Stomach (tissue), 19 donors: ENCODE measurements at places on chromosomes 4 and X. TPM values are rescaled to one million over a fixed set of nuclear protein-coding genes. Genes with fewer than 3 reads are reported as not detected.

Gene CCDC158
- total RNA-seq: 0.73 TPM

Gene KIAA1210
- total RNA-seq: 44.3 TPM

- H3K27ac ChIP-seq: no peak overlapping the region
- no peaks in the 10 kb centered on the region for H3K36me3 ChIP-seq
- no peaks in the 10 kb centered on the region for H3K4me1 ChIP-seq
- H3K4me3 ChIP-seq: peak overlapping the region; percentile 23
- no peaks in the 10 kb centered on the region for H3K27me3 ChIP-seq
These were observed 1276.1 kb downstream of the PCDH7 start for GRCh38 chr4:31995943-31996901.

Gene CSN1S1
- total RNA-seq: not detected

Gene MCUB
- total RNA-seq: 12.3 TPM

Gene RHOH
- 3.9 TPM for total RNA-seq

- peak; percentile 51 for DNase-seq
- H3K36me3 ChIP-seq: no peaks in the 10 kb centered on the region
- H3K4me3 ChIP-seq: no peak overlapping the region
- no peaks in the 10 kb centered on the region for H3K4me1 ChIP-seq
These were observed 6.9 kb downstream of the L1CAM start for GRCh38 chrX:153878969-153879653.

DNA sequence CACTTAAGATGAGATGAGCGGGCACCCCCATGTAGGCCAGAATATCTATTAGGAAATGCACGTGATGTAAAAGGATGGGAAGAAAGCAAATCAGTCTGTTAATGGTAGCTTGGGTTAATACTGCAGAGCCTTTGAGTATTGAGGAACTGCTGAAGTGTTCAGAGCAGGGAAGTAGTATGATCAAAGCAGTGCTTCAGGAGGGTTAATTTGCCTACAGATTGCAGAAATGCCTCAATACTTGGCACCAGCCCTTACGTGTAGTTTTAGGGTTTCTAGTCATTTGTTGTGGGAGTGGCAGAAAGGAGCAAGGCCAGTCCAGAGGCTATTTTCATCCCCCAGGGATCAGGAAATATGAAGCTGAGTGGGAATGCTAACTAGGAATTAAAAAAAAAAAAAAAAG is 19.7 kb downstream of the ZFX start:
- H3K4me3 ChIP-seq: no peak overlapping the region
- DNase-seq: no peak
- no peaks in the 10 kb centered on the region for H3K27me3 ChIP-seq
- peaks cover 4% of the 10 kb centered on the region for H3K4me1 ChIP-seq
- H3K36me3 ChIP-seq: peaks cover 18% of the 10 kb centered on the region

Gene CCSER1
- total RNA-seq: 149 TPM

DNA sequence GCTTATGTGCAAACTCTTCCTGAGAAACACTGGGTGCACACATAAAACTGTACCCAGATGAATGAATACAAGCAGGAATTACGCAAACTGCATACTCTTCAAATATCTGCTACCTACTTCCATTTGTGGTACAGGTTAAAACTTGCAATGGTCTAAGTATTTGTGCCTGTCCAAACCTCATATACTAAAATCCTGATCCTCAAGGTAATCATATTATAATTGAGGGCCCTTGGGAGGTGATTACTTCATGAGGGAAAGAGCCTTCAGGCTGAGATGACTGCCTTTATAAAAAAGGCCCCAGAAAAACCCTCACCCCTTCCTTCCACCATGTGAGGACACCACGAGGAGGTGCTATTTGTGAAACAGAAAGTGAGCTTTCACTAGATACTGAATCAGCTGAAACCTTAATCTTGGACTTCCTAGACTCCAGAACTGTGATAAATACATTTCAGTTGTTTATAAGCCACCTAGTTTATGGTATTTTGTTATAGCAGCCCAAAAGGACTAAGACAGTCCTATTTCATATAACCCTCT is 1977.2 kb downstream of the PCDH7 start:
- no peaks in the 10 kb centered on the region for H3K27me3 ChIP-seq
- H3K27ac ChIP-seq: no peak overlapping the region
- no peaks in the 10 kb centered on the region for H3K4me1 ChIP-seq
- H3K36me3 ChIP-seq: no peaks in the 10 kb centered on the region
- no peak for DNase-seq

Gene MUC7
- not detected for total RNA-seq

Gene RAB28
- total RNA-seq: 24.8 TPM

DNA sequence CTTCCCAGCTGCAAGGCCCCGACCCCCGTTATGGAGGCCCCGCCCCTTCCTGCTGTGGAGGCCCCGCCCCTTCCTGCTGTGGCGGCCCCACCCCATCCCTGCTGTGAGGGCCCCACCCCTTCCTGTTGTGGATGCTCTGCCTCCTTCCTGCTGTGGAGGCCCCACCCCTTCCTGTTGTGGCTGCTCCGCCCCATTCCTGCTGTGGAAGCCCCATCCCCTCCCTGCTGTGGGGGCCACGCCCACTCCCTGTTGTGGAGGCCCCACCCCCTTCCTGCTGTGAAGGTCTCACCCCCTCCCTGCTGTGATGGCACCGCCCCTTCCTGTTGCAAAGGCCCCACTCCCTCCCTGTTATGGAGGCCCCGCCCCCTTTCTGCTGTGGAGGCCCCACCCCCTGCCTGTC is 104.9 kb upstream of the PSAPL1 start:
- H3K36me3 ChIP-seq: no peaks in the 10 kb centered on the region
- no peak overlapping the region for H3K27ac ChIP-seq
- no peak overlapping the region for H3K4me3 ChIP-seq
- H3K4me1 ChIP-seq: no peaks in the 10 kb centered on the region
- DNase-seq: no peak

GRCh38 chrX:155259752-155260151 is 4.5 kb downstream of the RAB39B start:
- no peak overlapping the region for H3K27ac ChIP-seq
- H3K4me3 ChIP-seq: no peak overlapping the region
- no peaks in the 10 kb centered on the region for H3K4me1 ChIP-seq
- no peaks in the 10 kb centered on the region for H3K36me3 ChIP-seq
- no peak for DNase-seq

DNA sequence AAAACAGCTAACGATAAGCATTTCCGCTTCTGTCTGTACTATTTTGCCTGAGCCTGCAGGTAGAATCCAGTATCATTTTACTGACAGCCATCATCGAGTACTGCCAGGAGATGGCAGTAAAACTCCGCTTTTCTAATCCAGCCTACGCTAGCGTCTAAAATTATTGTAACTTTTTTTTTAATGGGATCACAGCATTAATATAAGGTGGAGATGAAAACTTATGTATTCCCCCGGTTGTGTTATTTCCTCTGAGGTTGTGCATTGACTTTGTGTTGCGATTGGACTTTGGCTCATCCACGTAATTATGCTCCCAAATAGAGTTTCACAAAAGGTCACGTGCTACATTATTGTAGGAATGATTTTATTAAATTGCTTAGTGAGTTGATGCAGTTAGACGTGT is 248.1 kb downstream of the C4orf33 start:
- H3K4me3 ChIP-seq: no peak overlapping the region
- H3K36me3 ChIP-seq: no peaks in the 10 kb centered on the region
- no peaks in the 10 kb centered on the region for H3K27me3 ChIP-seq
- H3K27ac ChIP-seq: no peak overlapping the region
- no peaks in the 10 kb centered on the region for H3K4me1 ChIP-seq

Gene POLN
- total RNA-seq: 5.1 TPM

- no peak overlapping the region for H3K27ac ChIP-seq
- H3K27me3 ChIP-seq: no peaks in the 10 kb centered on the region
- H3K4me1 ChIP-seq: no peaks in the 10 kb centered on the region
- H3K36me3 ChIP-seq: no peaks in the 10 kb centered on the region
- no peak overlapping the region for H3K4me3 ChIP-seq
- DNase-seq: no peak
These were observed 2522.1 kb downstream of the ARAP2 start for GRCh38 chr4:33722254-33722653.

- H3K36me3 ChIP-seq: no peaks in the 10 kb centered on the region
- H3K4me1 ChIP-seq: no peaks in the 10 kb centered on the region
- no peaks in the 10 kb centered on the region for H3K27me3 ChIP-seq
- no peak overlapping the region for H3K4me3 ChIP-seq
- DNase-seq: no peak
These were observed 64.4 kb downstream of the TBC1D19 start for GRCh38 chr4:26648260-26648659.

Gene PDLIM3
- 755 TPM for total RNA-seq

GRCh38 chr4:132026166-132026565 is 1122.9 kb upstream of the PCDH10 start:
- H3K36me3 ChIP-seq: no peaks in the 10 kb centered on the region
- no peaks in the 10 kb centered on the region for H3K27me3 ChIP-seq
- H3K27ac ChIP-seq: no peak overlapping the region
- H3K4me1 ChIP-seq: no peaks in the 10 kb centered on the region

Gene ACOX3
- 27.7 TPM for total RNA-seq

DNA sequence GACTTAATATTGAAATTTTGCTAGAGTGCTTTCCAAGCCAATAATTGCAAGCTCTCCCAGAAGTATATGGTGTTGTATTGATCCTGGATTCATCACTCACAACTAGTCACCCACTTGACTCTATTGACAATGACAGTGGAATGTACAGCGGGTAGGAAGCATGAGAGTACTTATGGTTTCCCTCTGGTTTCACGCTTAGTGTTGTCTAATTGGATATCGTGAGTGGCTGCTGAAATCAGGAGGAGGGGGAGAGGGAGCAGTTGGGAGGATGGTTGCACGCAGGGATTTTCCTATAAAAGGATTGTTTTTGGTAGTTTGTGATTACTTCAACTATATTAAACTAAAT is 1819.5 kb upstream of the TENM3 start:
- H3K4me1 ChIP-seq: no peaks in the 10 kb centered on the region
- DNase-seq: no peak
- H3K27me3 ChIP-seq: no peaks in the 10 kb centered on the region
- no peak overlapping the region for H3K27ac ChIP-seq
- no peaks in the 10 kb centered on the region for H3K36me3 ChIP-seq

DNA sequence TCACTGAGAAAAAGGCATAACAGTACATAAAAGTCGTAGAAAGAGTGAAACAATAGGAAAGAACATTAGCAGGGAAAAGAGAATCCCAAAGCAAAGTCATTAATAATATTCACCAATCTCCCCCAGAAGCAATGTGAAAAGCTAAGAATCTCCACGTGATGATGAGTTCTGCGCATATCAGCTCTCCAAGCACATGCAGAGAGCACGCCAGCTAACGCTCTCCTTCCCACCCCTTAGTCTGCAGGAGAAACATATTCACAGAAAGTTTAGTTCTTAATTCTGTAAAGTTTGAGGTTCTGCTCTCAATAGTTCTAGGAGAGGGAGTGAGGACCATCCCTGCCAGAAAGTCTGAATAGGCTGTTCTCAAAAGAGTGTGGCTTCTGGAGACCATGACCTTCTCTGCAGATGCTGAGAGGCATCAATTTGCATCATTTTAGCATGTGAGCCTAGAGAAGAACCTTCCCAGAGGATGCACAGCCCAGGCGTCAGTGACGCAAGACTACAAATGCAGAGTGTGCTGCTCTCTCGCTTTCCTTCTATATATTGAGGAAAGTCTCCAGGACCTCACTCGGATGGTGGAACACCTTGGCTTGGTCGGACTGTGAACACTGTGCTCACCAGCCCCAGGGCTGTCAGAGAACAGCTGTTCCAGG is 51.3 kb upstream of the AFAP1 start:
- no peaks in the 10 kb centered on the region for H3K27me3 ChIP-seq
- H3K36me3 ChIP-seq: no peaks in the 10 kb centered on the region
- peaks cover 4% of the 10 kb centered on the region for H3K4me1 ChIP-seq
- no peak overlapping the region for H3K27ac ChIP-seq
- no peak for DNase-seq

Gene BRS3
- not detected for total RNA-seq

DNA sequence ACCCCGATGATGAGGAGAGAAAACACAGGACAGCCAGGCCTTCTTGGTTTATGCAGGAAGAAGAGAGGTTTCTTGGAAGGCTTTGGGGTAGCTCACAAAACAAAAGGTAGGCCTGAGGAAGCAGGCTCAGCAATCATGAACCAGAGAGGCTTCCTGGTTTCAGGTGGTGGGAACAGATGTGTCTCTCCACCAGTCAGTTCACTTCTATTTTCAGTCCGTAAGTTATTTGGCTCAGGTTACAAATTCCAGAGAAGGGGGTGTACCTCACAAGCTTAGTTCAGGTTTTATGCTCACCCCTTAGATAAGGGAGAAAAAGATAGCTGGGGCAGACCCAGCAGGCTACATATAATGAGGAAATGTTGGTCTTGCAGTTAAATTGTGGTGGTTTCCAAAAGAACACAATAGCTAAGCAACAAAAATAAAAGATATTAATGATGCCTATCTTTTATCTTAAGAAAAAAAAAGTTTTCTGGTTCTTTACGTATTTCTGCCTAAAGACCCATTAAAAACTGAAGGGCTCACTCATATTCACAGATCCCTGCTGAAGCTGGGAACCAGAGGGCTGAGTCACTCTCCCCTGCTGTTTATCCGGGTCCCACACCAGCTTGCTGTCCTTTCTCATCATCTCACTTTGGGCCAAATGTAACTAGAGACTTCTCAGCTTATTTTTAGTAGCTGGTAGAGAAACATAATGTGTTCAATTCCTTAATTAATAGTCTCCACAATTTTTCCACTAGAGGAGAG is 177.0 kb downstream of the CAMK2D start:
- H3K36me3 ChIP-seq: no peaks in the 10 kb centered on the region
- peak overlapping the region; percentile 35 for H3K27ac ChIP-seq
- DNase-seq: no peak
- no peaks in the 10 kb centered on the region for H3K27me3 ChIP-seq

GRCh38 chr4:41476310-41476885 is 61.6 kb upstream of the LIMCH1 start:
- H3K4me3 ChIP-seq: no peak overlapping the region
- H3K4me1 ChIP-seq: no peaks in the 10 kb centered on the region
- no peak overlapping the region for H3K27ac ChIP-seq

Gene FAM149A
- 7.0 TPM for total RNA-seq

DNA sequence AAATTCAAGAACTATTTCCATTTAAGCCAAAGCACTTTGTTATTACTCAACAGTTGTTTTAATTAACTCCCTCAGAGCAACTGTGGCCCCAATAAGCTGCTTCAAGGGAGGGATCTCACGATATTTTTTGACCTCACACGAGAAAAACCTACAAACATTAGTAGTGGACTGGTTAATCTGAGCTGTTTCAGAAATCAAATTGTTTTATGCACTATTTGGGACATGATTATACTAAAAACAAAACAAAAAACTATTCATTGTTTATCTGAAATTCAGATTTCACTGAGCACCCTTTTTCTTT is 74.3 kb downstream of the DCHS2 start:
- H3K4me3 ChIP-seq: peak overlapping the region; percentile 43
- no peaks in the 10 kb centered on the region for H3K27me3 ChIP-seq
- peak overlapping the region; percentile 48 for H3K27ac ChIP-seq
- H3K36me3 ChIP-seq: no peaks in the 10 kb centered on the region
- H3K4me1 ChIP-seq: no peaks in the 10 kb centered on the region
